ENCODE measurements at places on chromosomes 7 and 10. TPM values are rescaled to one million over a fixed set of nuclear protein-coding genes. Genes with fewer than 3 reads are reported as not detected.

Gene FKBP6
- not detected for total RNA-seq

Gene ADIRF
- total RNA-seq = 23.8 TPM

Gene PTF1A
- not detected for total RNA-seq

Gene CD36
- total RNA-seq = 4.0 TPM

Gene ASB10
- not detected for total RNA-seq

Gene VOPP1
- 14.1 TPM for total RNA-seq

Gene MACROH2A2
- 32.0 TPM for total RNA-seq

Gene CLEC2L
- total RNA-seq = not detected

Gene SCD
- total RNA-seq = 64.3 TPM

Gene VSIR
- 38.2 TPM for total RNA-seq

Gene MRPS17
- total RNA-seq = 11.6 TPM

Gene PAPSS2
- total RNA-seq = 10.6 TPM

Gene ACTL6B
- not detected for total RNA-seq

Gene COL17A1
- 199 TPM for total RNA-seq

Gene LRRC27
- total RNA-seq = 5.3 TPM

Gene SPDYE16
- total RNA-seq = not detected

Gene NAT16
- total RNA-seq = not detected

Gene PKD2L1
- total RNA-seq = not detected

Gene HTR5A
- not detected for total RNA-seq

Gene EPO
- total RNA-seq = not detected

Gene EPHB6
- total RNA-seq = 19.0 TPM

Gene WIPF3
- total RNA-seq = 1.1 TPM

Gene FAM24B
- total RNA-seq = not detected

Gene CCL26
- total RNA-seq = not detected

Gene LOXL4
- 2.5 TPM for total RNA-seq

Gene SCART1
- 2.5 TPM for total RNA-seq

Gene KCNMA1
- 18.5 TPM for total RNA-seq

Gene FGFBP3
- total RNA-seq = not detected

Gene BMPER
- 0.11 TPM for total RNA-seq

Gene FAM25G
- not detected for total RNA-seq

Gene CYP3A4
- total RNA-seq = not detected

Gene NUP42
- total RNA-seq = 33.4 TPM

Gene AP5Z1
- 25.6 TPM for total RNA-seq

Gene VPS41
- 14.3 TPM for total RNA-seq

Gene KIF11
- 7.7 TPM for total RNA-seq

Gene ENTPD1
- 9.9 TPM for total RNA-seq

Gene EIF3A
- total RNA-seq = 112 TPM

Gene CHAT
- total RNA-seq = not detected

Gene AKR1B1
- 47.5 TPM for total RNA-seq

Gene MYL10
- not detected for total RNA-seq

Gene GPR158
- total RNA-seq = not detected

Gene PRDX3
- 183 TPM for total RNA-seq

Gene PTPRE
- total RNA-seq = 21.5 TPM

Gene TFEC
- not detected for total RNA-seq

Gene LIPJ
- not detected for total RNA-seq

Gene C7orf57
- total RNA-seq = 2.3 TPM

Gene SFTPD
- 0.83 TPM for total RNA-seq

Gene HOXA5
- 3.6 TPM for total RNA-seq

Data from esophagus squamous epithelium (tissue), 5 donors.